ENCODE measurements at places on chromosomes 16 and 17.

- no peak for DNase-seq
These were observed 102.3 kb downstream of the KCNJ2 start for GRCh38 chr17:70271672-70272071.

- DNase-seq = peak; percentile 47
These were observed at the start of gene TEKT3 for GRCh38 chr17:15341385-15341849. Gene TEKT3 (minus strand): TSS chr17:15341597. CDS start chr17:15331585, 10,012 bp downstream.

- no peak for DNase-seq
These were observed 8.3 kb downstream of the BAIAP3 start for GRCh38 chr16:1341495-1342420.

- DNase-seq = no peak
These were observed 657.8 kb downstream of the MAF start for GRCh38 chr16:78942625-78943245.

DNA sequence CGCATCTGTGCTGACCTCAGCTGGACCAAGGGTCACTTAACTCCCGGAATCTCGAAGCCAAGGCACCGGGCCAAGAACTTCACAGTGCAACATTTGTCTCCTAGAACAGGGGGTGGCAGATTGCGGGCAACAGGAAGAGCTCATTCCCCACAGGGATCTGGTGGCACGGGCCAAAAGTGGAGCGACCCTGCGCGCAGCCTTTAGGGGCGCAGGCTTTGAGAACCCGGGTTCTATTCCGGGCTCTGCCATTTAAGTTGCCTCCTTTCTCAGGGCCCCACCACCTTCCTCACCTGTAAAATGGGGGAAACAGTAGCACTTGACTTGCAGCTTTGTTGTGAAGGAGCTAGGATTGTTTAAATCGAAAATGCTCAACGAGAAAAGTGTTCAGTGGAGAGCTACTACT, 651 bp downstream of the SHMT1 start:
- peak; percentile 82 for DNase-seq

GRCh38 chr16:164827-165538, 795 bp upstream of the HBM start:
- no peak for DNase-seq

GRCh38 chr17:50558941-50559614, 1.4 kb upstream of the CACNA1G start:
- DNase-seq = no peak

DNA sequence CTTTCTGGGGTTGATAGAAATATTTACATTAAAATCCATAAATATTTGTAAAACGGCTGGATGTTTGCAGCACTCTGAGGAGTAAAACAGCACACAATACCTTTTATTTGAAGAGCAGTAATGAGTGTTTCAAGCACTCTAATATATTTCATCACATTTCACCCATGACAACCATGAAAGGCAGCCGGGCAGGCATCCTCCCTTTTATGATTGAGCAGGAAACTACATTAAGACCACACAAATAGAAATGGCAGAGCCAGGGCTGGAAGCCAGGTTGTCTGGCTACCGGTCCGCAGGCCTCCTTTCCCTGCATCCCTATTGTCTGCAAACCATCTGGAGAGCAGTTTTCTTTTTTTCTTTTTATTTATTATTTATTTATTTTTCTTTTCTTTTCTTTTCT, 23.1 kb upstream of the GPRC5C start:
- DNase-seq = no peak

- DNase-seq = no peak
These were observed 119.2 kb downstream of the PCTP start for GRCh38 chr17:55870044-55870443.

DNA sequence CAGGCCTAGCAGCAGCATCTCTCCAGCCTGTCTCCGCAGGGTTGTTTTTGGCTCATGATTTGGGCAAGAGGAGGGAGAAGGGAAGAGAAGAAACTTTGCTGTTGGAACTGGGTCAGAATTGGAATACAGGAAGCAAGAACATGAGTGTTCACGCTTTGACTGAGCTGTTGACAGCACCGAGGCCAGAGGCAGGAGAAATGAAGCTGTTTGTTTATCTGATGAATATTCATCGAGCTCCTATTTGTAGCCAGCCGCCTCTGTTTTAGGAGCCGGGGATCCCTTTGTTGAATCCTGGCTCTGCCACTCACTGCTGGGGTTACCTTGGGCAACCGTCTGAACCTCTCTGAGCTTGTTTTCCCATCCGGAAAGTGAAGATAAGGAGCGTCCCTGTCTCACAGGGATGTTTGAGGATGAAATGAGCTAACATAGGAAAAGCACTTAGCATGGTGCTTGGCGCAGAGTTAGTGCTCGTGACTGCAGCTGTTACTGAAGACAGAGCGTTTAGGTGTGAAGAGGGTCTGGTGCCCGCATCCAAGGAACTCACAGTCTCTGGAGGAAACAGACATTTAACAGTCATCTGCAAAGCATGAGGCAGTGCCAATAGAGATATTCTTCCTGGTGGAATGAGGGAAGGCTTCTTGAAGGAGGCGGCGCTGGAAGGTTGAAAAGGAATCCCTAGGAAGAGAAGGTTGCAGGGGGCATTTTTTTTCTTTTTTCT, 29.2 kb downstream of the RAP1GAP2 start:
- DNase-seq = no peak

GRCh38 chr17:13584701-13585080, 17.0 kb downstream of the HS3ST3A1 start:
- DNase-seq = no peak

GRCh38 chr17:65975878-65976277, 216.1 kb downstream of the CEP112 start:
- DNase-seq = no peak

DNA sequence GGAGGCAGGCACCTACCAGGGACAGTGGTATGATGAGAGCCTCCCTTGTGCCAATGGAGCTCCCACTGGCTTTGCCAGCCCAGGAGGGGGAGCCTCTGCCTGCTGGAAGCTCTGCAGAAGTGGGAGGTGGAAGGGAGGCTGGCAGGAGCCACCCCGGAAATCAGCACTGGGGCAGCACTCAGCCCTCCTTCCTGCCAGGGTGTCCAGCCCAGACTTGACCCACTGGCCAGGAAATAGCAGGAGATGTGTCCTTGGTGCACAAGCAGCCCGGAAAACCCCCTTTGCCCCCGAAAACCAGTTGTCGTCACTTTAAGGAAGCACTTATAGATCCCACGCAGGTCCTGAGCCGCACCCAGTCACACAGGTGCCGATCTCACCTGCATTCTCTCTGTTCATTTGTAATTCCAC, 49.3 kb upstream of the CACNG4 start:
- DNase-seq = no peak

GRCh38 chr16:86406056-86406455, 104.3 kb upstream of the FOXF1 start:
- no peak for DNase-seq

- DNase-seq = no peak
These were observed 5.3 kb upstream of the COL1A1 start for GRCh38 chr17:50206604-50207293.

DNA sequence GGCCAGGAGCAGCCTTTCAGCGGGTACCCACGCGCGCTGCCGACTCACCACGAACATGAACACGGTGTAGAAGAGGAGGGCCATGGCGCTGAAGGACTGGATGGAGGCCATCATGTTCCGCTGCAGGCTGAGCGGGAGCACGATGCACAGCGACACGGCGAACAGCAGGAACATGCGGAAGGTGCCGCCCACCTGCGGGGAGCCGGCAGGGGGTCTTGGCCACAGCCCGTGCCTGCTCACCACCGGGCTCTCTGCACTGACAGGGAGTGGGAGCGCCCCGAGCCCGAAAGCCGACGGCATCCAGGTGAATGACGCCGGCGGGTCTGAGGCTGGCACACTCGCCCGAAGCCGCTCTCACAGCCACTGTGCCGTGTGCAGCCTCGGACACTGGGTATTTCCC, 13.0 kb downstream of the SLC38A10 start:
- DNase-seq = no peak

- DNase-seq = no peak
These were observed 84.3 kb downstream of the BMERB1 start for GRCh38 chr16:15518381-15519351.

- no peak for DNase-seq
These were observed 560.6 kb downstream of the CDH13 start for GRCh38 chr16:83187405-83187804.

DNA sequence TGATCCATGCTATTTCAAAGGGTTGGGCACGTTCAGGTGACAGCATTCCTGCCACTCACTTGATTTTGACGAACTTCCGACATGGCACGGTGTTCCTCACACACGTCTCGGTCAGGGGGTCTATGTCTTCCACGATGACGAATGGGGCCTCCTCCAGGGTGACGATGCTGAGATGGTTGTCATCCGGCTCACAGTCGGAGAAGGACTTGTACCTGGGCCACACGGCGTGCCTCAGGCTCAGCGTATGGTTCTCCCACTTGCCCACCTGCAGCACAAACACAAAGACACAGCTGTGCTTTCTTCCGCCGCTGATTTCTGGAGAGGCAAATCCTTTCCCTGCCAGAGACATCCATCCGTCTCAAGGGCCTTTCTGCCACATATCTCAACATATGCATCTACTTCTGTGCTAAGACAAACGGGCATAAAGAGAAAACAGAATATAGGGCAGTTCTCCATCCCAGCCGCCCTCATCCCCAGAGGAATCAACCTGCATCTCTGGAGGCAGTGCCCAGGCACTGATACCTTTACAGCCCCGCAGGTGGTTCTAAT, 332.5 kb downstream of the GRIN2A start:
- no peak for DNase-seq

- DNase-seq = no peak
These were observed 7.5 kb downstream of the KRT12 start for GRCh38 chr17:40859536-40859935.

DNA sequence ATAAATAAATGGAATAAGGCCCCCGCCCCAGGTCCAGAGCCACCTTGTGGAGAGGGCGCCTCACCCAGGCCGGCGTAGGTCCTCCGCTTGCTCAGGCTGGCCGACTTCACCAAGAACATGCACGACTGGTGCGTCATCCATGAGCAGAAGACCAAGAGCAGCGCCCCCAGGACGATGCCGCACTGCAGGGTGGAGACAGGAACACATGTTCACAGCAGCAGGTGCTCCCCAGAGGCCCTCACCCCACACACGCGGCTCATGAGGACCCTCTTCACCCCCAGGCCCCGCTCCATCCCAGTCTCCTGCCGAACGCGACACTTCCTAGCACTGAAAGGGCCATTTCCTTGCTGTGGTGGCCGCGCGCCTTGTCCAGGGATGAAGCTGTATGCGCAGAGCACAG, 5.5 kb downstream of the SLC38A10 start:
- DNase-seq = no peak

- no peak for DNase-seq
These were observed 23.5 kb upstream of the ALOX15 start for GRCh38 chr17:4665027-4665426.

GRCh38 chr17:45230787-45231480, 9.2 kb downstream of the FMNL1 start:
- DNase-seq = no peak

- no peak for DNase-seq
These were observed 9.2 kb downstream of the TBKBP1 start for GRCh38 chr17:47703191-47703591.
